NCI-H1092 (cell line): ENCODE measurements at places on chromosomes 6 and 20.

DNA sequence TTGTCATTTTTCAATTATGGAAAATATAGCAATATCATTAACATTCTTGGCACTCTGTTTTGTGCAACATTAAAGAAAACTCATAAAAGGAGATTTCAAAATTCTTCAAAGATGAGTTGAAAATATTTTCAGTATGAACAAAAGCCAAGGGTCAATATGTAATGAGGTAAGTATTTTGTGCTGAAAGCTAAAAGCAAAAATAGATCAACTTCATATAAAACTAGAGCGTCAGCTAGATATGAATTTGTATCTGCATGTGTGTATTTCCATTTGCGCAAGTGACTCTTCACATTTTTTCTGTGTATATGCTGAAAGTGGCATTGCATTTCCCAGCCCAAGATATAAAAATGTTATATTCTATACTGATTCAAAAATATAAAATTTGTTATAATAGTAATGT, 492.1 kb upstream of the EYS start:
- DNase-seq, result no peak

DNA sequence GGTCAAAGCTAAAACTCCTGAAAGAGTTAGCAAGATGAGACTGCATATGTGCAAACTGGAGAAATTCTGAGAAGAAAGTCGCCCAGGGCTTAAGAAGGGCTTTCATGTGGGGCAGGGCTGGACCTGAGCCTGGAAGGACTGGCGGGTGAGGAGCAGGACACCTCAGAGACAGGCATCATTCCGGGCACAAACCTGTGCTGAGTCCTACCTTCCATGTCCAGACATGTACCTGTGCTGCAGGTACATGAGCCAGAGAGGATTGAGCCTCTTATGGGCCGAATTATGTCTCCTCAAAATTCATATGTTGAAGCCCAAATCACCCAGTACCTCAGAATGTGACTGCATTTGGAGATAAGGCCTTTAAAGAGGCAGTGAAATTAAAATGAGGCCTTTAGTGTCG, 171.0 kb downstream of the QRSL1 start:
- no peak for DNase-seq

DNA sequence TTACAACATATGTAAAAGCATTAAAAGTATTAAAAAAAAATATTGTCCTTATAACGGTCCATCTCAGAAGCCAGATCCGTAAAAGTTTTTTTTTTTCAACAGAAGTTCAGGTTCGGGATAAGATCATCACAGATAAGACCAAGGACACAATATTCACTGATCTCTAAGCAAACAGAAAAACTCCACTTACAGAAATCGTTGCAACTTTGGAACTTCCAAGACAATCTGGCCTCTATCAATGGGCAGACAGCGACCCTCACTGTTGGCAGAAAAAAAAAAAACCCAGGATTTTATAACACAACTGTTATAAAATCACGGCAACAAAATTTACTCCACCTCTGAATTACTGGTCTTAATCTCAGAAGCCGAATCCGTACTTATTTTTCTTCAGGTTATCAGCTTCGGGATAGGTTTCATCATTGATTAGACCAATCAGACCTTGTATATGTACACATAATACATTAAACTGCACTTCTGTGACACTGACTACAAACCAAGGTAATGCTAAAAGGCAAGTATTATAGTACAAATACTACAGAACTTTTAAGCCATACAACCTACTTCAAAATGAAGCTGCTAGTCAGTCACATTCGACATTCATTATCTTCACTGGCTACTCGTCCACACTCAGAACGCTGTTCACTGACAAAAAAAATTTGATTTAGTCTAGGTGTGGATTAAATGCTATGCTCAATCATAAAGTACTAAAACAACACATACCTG, 34.7 kb upstream of the SYNCRIP start:
- no peak for DNase-seq

GRCh38 chr20:22438926-22439325, 145.4 kb downstream of the FOXA2 start:
- peak; percentile 10 for DNase-seq

- DNase-seq, result no peak
Observed at GRCh38 chr6:170296423-170296745, 5.5 kb upstream of the DLL1 start.
